ENCODE measurements at places on chromosomes 6 and 20.

- DNase-seq: no peak
These were observed 61.7 kb downstream of the PYGB start for GRCh38 chr20:25309395-25310267.

DNA sequence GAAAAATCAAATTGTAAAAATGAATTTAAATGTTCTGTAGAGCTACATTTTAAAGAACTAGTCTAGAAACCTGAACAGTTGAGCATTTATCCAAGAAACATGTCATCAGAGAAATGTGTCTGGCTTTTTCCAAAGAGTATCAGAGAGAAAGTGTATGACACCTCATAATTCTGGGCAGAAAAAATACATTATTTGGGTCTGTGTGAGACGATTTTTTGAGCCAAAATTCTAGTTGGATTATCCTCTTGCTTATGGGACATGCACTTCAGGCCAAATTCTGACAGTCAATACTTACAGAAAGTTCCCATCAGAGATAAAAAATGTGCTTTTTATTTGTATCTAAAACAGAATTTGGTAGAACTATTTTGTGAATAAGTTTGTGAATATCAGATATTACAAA is 1242.7 kb downstream of the EPHA7 start:
- DNase-seq: no peak

DNA sequence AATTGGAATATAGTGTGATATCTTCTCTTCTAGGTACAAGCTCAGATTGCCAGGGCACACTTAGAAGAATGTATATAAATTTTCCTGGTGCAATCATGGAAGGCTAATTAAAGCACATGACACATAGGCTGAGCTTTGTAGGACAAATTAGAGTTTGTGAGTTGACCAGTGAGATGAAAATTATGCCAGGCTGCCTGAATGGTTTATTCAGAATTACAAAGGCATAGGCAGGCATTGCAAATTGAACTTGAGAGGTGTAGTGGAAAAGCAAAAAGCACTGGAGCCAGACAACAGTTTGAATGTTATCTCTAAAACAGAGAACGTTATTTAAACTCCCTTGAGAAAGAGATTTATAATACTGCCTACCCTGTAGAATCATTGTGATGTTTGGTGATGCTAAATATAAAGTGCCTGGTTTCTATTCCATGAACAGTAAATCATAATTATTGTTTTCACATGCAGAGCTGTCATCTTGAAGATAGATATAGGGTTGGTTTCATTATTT is 712.1 kb downstream of the TBC1D32 start:
- DNase-seq: no peak

DNA sequence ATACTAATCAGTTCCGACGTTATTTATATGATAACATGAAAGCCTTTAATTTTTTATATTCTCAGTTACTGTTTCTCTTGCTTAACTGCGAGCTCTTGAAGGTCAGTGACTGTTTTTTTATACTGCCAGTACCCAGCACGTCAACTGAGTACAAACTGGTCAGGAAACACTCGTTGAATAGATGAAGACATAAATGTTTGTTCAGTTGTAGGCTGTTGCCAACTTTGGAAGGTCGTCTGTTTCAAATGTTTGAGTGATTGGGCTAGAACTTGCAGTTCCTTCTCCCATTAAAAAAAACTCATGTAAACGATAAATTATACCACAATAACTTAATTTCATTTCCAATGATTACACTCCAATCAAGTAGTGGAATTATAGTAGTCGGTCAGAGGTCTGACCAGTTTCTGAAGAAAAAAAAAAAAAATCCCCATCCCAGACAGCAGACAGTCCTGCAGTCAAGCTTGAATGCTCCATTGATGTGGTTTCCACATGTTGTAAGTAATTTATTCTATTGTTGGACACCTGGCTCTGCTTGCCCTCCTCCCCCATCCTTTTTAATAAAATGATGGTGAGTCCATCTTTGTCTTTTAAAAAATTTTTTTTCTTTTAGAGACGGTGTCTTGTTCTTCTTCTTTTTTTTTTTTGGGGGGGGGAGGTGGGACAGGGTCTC is 81.1 kb downstream of the SASH1 start:
- no peak for DNase-seq

DNA sequence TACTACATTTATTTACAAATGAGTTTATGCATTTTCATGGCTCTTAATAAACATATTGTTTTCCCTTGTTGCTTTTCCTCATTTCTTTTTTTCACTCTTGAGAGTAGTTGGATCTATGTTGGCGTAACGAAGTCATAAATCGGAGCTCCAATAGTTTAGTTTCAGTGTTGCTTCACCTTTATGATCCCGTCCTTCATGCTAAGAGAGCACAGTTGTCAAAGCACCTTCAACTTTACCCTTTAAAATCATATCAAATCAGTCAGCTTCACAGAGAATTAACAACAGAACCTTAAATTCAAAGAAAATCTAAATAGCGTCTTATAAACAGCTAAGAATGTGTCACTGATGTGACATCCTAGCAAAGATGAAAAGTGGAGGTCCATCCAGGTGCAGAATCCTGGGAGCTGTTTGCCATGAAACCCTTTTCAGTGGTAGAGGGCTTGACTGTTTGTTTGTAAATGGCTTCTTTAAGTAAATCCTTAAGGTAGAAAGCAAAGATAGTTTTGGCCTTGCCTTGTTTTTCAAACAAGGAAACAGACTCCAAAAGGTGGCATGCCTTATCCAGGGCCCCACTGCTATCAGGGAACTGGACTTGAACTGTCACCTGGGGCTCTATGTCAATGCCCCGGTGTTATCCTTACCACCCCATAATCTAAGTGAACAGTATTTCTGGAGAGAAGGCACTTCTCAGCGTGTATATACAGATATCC is 148.4 kb downstream of the AKAP7 start:
- DNase-seq: no peak

- DNase-seq: no peak
These were observed 22.8 kb upstream of the RBBP8NL start for GRCh38 chr20:62449951-62450691.

DNA sequence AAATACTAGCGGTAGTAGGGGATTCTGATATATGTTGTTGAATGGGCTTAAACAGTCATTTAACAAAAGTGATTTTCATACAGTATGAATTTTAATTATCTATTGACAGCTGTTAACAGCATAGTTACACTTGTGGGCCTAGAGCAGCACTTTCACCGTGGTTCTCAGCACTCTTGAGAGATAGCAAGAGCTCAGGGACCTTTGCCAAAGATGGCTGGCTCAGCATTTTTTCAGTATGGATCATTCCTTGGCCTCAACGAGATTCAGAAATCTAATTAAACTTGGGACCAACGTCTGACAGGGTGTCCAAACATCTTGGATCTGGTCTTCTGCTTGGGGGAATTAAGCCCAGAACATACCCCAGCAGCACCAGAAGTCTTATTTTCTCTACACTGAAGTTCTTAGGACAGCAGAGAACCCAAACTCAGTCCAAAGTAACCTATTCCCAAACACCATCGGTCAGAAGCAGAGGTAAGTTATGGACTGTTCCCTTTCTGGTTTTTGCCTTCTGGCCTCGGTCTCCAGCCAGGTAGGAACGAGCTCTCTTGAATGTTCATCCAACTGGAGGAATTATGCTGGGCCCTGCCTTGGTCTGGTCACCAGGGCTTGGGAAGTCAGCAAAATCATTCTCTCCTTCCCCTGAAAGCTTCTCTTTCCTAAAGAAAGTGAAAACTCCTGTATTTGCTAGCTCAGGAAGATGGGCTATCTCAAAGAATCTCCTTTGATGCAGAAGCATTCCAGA is 25.7 kb downstream of the PRPH2 start:
- DNase-seq: no peak

- DNase-seq: no peak
These were observed 217.2 kb downstream of the OTOR start for GRCh38 chr20:16965401-16965800.

GRCh38 chr6:13493147-13493546 is 5.7 kb upstream of the GFOD1 start:
- no peak for DNase-seq

- DNase-seq: no peak
These were observed 8.2 kb upstream of the PXDC1 start for GRCh38 chr6:3759646-3760232.

GRCh38 chr20:55569084-55569483 is 436.2 kb downstream of the CBLN4 start:
- DNase-seq: no peak

DNA sequence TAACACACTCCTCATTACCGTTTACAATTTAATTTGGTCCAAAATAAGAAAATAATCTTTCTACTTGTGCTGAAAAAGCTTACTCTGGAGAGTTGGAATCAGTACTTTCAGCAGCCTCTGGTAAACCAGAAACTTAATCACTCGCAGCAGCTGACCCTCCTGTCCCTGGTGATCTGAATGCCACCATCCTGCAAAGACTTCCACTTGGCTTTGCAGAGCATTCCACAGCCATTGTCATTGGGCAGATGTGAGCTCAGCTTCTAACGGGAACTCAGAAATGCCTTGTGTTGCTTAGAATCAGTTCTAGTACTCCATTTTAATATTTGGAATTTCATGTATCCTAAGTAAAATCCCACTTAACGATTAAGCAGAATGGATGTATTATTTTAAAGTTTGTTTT is 59.7 kb downstream of the PHACTR1 start:
- DNase-seq: no peak
